ENCODE measurements at places on chromosomes 6 and 20.
A peak's percentile ranks its signal among the peaks of the same experiment; 100 is the strongest.

- DNase-seq = no peak
These were observed 117.0 kb downstream of the FARS2 start for GRCh38 chr6:5378331-5378730.

DNA sequence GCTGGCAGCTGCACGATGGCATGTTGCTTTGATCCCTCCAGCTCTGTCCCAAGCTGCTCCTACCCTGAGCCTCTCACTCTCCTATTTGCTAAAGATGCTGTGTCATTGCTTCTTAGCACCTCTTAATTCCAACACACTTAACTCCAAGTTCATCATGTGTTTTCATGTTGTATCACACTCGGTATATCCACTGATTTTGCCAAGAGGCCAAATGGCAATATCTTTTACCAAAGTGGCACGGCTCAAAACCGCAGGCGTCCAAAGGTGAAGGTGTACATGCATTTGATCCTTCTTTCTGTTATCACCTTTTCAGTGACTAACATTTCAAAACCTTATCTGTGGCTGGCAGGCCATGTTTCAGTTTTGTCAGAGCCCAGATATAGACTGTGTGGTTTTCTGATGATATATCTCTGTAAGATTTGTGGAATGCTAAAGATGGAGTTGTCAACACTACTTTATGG, 217.0 kb downstream of the TBX18 start:
- peak; percentile 65 for DNase-seq

GRCh38 chr6:46130666-46131065, 877 bp downstream of the ENPP4 start:
- no peak for DNase-seq

- DNase-seq = no peak
These were observed 19.1 kb downstream of the ITCH start for GRCh38 chr20:34382174-34382573.

- no peak for DNase-seq
These were observed 73.9 kb downstream of the PHACTR3 start for GRCh38 chr20:59678288-59678687.

GRCh38 chr20:52643034-52643433, 329.1 kb upstream of the TSHZ2 start:
- DNase-seq = no peak

DNA sequence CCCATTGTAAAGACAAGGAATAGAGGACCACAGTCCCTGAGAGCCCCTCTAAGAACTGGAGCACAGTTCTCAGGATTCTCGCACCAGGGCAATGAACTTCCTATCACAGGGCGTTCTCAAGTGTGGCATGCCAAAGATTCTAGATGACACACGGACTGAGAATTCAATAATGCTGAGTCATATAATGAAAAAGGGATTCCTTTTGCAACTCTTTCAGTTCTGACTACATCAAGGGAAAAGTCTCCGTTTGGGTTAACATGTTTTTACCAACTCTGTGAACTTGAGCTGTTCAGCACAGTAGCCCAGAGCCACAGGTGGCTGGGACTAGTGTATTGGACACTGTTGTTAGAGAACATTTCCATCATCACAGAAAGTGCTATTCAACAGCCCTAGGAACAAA, 3.4 kb downstream of the MED20 start:
- DNase-seq = peak; percentile 96

GRCh38 chr6:136726837-136727557, 65.3 kb downstream of the MAP3K5 start:
- DNase-seq = no peak

- no peak for DNase-seq
These were observed 43.2 kb upstream of the OSTM1 start for GRCh38 chr6:108117427-108118358.

DNA sequence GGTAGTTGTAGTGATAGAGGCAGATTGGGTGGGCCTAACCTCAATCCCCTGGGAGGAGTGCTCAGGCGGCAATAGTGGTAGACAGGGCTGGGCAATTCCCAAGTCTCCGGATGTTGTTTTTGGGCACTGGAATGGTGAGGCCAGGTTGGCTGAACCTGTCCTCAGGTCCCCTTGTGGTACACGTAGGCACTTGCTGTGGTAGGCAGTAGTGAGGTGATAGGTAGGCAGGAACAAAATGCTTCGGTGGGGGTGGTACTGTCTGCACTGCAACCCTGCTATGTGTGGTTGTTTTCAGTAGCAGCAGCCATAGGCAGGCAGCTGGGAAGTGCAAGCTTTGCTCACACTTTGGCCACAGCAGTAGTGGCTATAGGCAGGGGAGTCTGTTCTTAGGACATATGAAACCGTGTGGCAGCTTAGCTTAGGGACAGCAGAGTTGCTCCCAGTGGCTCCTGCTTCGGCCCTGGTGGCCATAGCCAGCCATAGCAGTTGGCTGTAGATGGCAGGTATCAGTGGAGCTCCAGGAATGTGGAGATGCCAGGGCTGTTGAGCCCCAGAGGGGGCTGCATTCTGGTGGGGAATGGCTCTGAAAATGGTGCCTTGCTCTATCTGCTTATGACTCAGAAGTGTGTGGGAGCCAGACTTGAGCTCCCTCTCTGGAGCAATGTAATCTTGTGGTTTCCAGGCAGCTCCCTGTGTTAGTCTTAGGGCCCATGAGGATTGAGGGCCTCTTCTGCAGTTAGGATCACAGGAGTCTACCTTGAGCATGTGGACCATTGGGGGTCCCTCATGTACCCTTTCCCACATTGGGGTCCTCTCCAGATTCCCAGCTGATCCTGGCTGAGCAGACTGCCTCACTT, 241.8 kb upstream of the BMP2 start:
- peak; percentile 27 for DNase-seq

GRCh38 chr20:4147319-4147718, 132.0 kb upstream of the RNF24 start:
- no peak for DNase-seq

DNA sequence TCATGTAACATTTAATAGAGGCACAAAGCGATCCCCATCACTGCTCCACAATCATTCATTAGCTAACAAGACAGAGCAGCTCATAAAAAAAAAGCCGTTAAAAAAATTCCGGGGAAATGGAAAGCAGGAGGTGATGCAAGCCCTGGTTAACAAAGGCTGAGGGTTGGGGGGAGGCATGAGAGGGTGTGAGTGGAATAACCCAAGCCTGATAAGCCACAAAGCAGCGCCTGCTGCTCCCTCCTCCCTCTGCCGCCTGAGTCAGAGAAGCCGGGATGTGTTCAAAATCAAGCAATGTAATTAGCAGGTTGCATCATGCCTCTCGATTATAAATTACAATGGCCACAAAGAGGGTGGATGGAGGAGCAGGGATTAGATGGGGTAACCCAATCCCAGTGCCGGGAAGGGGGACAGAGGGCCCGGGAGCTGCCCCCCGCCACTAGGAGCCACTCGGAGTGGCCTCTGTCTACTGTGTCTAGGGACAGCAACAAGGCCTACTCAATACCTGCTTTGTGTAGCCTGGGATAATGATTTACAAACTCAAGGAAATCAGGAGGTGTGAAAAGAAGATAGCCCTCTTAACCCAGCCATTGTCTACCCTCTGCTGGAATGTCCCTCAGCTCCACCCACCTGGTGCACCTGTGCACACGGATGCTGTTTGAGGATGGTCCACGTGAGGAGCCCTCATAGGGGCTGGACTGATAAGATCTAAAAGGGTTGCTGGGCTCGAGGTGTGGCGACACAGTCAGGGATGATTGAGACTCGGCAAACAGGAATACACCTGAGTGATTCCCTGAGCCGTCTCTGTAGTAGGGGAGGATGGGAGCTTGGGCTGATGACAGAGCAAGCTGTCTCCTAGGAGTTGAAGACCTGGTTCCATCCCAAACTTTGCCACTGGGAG, 156.9 kb downstream of the VEGFA start:
- DNase-seq = peak; percentile 99

Measured in fibroblast of upper back skin (primary cell).